ENCODE measurements at places on chromosomes 13 and 19. TPM values are rescaled to one million over a fixed set of nuclear protein-coding genes. Genes with fewer than 3 reads are reported as not detected.

The NALCN gene
- not detected for total RNA-seq

The OR4F17 gene
- total RNA-seq = not detected

The GZMM gene
- total RNA-seq = 71.2 TPM

The PTPRH gene
- not detected for total RNA-seq

The MUC16 gene
- 0.16 TPM for total RNA-seq

The UBL5 gene
- total RNA-seq = 228 TPM

The TINCR gene
- total RNA-seq = 1.9 TPM

The CDC42EP5 gene
- not detected for total RNA-seq

The CGB3 gene
- total RNA-seq = not detected

The ZNF99 gene
- total RNA-seq = not detected

The ACP7 gene
- total RNA-seq = not detected

The CASP14 gene
- total RNA-seq = not detected

The CEACAM8 gene
- total RNA-seq = not detected

The DNAAF3 gene
- not detected for total RNA-seq

The KLK2 gene
- not detected for total RNA-seq

The ZNF345 gene
- 11.7 TPM for total RNA-seq

Data from T-cell (primary cell).